ENCODE measurements at places on chromosomes 13 and 19.
A peak's percentile ranks its signal among the peaks of the same experiment; 100 is the strongest.

DNA sequence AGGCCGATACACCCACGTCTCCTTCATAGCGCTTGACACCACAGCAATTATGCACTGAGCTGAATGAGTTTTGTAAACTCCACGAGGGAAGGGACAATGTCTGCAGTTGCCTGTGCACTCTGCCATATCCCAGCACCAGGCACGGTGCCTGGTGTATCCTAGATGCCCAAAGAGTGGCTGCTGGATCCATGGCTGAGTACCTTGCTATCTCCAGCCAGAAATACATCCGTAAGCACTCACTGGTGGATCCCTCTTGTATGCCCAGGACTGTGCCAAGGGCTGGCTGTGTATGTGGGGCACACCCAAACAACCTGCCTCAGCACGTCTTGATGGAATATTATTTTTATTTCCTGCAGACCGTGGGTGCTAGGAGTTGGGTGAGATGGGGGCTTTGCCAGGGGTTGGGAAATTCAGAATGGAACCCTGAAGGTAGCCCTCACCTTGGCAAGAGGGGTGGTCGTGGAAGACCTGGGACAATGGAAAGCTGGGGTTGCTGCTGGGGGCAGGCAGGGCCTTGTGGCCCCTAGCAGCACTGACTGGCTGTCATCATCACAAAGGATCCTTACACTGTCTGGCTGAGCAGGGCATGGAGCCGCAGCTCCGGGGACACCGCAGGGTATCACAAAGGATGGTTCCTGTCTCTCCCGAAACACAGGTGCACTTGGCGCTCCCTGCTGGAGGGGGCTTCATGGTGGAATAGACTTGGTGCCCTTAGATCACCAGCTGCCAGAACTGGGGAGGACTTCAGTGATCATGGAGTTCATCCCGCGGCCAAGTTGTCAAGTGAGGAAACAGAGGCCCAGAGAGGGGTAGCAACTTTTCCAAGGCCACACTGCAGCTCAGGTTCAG is 131.3 kb downstream of the URI1 start:
- no peak for DNase-seq

DNA sequence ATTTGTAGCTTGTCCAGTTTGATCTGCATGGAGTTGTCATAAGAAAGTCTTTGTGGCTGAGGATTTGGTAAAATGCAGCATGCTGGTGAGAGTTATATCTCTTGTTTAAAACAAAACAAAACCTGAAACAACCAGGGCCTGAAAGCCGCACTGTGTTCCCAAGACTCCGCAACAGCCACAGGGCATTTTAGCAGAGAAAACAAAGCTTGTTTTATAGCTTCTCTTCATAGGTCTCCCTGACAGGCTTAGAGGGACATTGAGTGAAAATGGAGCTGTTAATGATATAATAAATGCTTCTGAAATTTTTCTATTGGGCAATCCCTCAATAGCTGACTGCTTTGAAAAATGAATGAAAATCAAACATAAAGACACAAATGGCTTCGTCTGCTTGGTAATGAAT is 148.7 kb upstream of the RNF113B start:
- no peak for DNase-seq

DNA sequence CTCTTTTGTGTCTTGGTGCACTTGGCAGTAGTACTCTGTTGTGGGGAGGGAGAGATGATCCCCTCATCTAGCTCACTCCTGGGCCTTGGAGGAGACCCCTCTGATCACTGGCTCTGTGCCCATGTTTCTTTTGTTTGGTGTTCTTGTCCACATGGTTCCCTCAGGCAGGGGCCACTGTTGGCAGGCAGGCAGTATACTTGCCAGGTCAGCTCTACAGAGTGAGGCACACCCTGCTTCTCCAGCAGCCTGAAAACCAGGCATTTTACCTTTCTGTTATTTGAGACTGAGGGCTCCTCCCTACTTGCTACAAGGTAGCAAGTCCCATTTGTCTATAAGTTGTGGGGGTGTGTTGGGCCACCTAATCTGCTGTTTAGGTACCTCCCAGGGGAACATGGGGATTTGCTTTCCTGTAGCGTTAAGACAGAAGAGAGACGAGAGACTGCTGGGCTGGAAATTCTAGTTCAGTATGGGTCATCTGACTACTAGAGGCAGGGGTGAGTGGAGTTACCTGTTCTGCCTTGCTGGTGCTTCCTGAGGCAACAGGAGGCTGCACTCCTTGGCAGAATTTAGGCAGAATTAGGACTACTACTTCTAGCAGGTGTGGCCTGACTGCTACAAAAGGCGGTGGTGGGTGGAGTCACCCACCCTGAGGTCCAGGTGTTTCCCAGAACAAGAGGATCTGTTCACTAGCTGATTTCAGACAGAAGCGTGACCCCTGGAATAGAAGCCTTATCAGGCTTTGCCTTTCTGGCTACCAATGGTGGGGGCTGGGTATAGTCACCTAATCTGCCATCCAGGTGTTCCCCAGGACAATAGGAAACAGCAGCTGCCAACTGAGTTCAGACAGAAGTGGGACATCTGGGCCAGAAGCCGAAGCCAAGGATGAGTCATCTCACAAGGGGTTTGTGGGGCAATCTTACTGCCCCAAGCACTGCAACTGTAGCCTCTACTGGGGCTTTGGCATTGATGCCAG is 843.0 kb upstream of the ATXN8OS start:
- DNase-seq = no peak

DNA sequence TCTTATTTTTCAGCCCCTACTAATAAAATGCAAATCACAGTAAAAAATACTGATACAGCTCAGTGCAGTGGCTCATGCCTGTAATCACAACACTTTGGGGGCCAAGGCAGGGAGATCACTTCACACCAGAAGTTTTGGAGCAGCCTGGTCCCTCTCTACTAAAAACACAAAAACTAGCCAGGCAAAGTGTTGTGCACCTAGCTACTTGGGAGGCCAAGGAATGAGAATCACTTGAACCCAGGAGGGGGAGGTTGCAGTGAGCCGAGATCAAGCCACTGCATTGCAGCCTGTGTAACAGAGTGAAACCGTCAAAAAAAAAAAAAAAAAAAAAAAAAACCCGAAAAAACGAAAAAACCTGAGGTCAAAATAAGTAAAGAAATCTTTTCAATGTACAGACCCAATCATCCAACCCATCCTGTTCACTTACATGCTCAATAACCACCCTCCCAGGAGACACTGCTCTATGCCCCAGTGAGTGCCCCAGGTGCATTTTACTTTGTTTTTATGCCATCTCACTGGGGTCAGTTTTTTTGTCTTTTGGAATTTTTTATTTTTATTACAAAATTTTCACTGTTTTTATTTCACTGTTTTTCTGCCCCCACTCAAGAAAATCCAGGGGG is 107.0 kb downstream of the ZNF486 start:
- no peak for DNase-seq

- DNase-seq = no peak
Measured at GRCh38 chr13:97133955-97134354, 88.2 kb upstream of the MBNL2 start.

DNA sequence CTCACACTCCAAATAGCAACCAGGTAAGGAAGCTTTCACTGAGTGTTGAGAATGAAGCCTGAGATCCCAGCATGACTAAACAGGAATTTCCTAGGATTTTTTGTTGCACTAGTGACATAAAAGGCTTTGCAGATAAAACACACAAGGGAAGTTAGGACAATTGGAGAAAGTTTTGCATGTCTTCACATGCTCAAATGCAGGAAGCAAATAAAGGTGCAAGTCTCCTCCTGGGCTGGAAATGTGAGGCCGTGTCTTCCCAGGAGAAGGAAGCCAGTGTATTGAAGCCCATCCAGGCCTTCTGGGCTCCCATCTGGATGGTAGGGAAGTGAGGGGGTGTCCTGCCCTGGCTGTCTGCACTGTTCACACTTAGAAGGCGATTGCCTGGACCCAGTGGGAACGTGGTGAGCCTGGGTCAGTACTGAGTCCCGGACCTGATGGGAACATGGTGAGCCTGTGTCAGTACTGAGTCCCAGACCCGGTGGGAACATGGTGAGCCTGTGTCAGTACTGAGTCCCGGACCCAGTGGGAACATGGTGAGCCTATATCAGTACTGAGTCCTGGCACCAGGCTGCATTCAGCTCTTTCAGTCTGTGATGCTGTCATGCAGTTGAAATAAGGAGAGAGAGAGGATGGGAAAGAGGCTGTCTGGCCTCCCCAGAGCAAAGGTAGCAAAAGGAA is 38.7 kb downstream of the SIAH3 start:
- DNase-seq = no peak

- no peak for DNase-seq
Measured at GRCh38 chr13:69677343-69677742, 430.3 kb upstream of the ATXN8OS start.

GRCh38 chr19:54464630-54465425 is 1.2 kb upstream of the LENG9 start:
- peak; percentile 90 for DNase-seq

DNA sequence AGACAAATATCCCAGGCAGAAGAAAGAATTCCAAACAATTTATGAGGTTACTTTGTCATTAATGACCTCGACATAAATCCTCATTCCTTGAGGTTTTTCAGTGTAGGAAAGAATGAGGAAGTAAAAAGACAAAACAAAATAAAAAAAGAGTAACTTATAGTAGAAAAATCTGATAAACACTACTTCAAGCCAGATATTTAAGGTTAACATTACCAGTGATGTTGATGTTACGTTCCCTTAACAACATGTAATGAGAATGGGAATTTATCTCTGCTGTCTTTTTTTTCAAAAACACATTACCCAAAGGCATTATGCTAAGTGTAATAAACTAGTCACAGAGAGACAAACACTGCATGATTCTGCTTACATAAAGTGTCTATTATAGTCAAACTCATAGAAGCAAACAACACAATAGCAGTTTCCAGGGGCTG is 935.1 kb downstream of the SLITRK1 start:
- no peak for DNase-seq

DNA sequence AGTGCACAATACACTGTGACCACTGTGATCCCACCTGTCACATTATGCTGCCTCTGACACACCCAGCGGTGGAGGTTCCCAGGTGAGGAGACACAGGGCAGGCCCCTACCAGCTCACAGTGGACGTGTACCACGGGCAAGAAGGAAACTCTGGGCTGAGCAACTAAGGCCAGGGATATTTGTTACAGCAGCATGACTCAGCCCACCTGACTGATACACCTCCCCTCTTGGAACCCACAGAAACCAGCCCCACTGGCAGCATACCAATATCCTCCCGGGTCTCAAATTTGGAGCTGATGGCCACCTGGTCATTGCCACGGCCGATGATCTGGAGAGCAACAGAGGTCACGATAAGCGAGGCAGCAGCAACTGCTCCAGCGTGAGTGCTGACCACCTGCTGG is 14.9 kb downstream of the KLC3 start:
- DNase-seq = no peak

DNA sequence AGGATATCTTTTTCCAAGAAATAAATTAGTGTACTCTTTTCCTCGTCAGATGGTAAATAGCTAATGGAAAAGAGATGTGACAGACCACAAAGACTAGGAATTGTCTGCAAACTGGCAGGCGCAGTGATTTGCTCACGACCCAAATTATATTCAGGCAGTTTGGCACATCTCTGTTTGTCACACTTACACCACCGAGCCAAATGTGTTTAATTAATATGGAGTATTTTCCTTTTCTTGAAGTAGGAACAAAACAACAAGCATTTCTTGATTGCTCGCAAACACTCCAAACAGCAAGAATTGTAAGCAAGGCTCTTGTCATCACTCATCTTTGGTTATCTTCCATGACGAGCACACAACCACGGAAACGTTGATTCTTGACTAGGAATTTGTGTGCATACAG is 884.2 kb downstream of the PCDH9 start:
- DNase-seq = no peak

- no peak for DNase-seq
Measured at GRCh38 chr13:73844986-73845385, 289.2 kb downstream of the KLF12 start.

GRCh38 chr13:48232420-48233045 is 473 bp upstream of the ITM2B start:
- DNase-seq = no peak

DNA sequence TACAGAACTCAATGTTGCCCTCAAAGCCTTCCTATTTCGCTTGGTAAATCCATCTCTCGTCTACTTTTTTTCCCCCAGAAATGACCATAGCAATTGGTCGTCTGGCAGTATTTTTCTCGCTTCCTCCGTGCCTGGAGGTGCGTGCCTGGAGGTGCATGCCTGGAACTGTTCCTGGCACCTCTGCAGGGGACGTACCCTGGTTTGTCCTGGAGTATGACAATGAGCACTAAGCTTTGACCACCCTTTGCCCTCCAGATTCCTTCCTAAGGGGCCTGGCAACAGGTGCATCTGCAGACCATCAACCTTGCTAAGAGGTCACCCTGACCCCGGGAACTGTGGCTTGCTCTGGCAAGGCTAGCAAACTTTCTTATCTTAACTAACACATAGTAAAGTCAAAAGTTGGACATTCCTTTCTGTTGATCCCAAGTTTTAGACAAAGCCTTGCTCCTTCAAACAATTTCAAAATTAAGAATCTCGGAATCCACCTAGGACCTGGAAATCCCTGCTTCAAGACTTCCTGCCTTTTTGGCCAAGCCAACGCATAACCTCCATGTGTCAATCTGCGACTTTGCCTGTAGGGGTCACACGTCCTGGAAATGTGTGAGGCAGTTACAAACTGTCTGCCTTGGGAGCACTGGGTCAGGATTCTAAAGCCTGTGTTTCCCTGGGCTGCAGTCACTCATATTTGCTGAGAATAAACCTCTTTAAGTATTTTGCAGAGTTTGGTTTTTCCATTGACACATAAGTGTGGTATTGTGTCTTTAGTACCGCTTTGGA is 28.8 kb upstream of the TUBGCP3 start:
- peak; percentile 60 for DNase-seq

GRCh38 chr19:54484451-54484850 is 11.4 kb upstream of the CDC42EP5 start:
- DNase-seq = no peak

- no peak for DNase-seq
Measured at GRCh38 chr19:30521937-30522336, 149.8 kb downstream of the ZNF536 start.

DNA sequence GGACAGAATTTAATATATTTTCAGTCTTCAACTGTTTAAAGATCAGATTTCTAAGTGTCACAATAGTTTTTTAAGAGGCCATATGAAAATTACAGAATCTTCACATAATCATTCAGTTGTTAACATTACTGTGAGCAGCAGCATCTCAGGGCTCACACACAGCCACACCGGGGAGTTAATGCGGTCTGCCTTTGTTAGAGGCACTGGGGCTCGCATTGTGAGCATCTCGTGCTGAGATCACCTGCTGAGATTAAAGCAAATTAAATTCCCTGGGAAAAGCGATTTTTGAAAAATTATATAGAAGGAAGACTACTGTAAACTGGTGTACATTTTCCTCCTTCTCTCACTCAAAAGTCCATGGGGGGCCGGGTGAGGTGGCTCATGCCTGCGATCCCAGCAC is 16.6 kb downstream of the GPR12 start:
- DNase-seq = no peak

DNA sequence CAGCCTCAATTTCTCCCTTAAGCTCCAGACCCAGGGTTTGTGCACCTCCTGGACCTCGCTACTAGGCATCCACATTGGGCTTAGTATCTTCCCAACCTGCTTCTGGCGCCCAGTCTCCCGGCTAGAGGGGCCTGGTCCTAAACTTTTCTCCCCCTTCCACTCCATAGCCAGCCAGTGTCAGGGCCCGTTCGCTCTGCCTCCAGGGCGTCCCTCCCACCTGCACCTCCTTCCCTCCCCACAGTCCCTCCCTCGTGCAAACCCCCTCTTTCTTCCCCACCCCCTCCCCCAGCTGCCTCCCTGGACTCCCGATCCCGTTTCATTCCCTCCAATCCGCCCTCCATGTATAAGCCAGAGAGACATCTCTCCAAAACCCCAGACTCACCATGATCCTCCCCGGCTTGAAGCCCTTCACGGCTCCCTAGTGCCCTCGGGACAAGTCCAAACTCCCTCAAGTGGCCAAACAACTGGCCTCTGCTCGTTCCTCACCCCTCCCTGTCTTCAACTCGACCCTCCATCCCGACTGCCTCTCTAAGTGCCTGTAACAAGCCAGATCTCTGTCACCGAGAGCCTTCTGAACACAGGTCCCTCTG is 997 bp upstream of the SAMD4B start:
- peak; percentile 67 for DNase-seq
